ENCODE measurements at places on chromosomes 16 and 17.

- DNase-seq, result no peak
Measured at GRCh38 chr17:79043931-79044320, 20.0 kb downstream of the C1QTNF1 start.

GRCh38 chr16:89304181-89304851, 86.8 kb downstream of the ZNF778 start:
- no peak for DNase-seq

DNA sequence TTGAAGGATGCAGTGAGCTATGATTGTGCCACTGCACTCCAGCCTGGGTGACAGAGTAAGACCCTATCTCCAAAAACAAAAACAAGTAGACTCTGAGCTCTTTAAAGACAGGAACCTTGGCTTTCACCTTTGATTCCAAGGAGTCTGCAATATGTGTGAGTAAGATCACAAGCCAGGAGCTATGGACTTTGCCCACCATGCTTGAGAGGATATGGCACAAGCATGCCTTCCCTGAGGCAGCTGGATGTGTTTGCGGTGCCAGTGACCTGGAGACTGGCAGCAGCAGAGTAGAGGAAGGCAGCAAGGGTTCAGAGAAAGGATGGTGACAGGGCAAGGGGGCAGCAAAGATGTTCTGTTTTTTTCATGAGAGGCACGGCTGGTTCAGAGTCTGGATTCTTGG, 14.5 kb upstream of the PRKCA start:
- no peak for DNase-seq

DNA sequence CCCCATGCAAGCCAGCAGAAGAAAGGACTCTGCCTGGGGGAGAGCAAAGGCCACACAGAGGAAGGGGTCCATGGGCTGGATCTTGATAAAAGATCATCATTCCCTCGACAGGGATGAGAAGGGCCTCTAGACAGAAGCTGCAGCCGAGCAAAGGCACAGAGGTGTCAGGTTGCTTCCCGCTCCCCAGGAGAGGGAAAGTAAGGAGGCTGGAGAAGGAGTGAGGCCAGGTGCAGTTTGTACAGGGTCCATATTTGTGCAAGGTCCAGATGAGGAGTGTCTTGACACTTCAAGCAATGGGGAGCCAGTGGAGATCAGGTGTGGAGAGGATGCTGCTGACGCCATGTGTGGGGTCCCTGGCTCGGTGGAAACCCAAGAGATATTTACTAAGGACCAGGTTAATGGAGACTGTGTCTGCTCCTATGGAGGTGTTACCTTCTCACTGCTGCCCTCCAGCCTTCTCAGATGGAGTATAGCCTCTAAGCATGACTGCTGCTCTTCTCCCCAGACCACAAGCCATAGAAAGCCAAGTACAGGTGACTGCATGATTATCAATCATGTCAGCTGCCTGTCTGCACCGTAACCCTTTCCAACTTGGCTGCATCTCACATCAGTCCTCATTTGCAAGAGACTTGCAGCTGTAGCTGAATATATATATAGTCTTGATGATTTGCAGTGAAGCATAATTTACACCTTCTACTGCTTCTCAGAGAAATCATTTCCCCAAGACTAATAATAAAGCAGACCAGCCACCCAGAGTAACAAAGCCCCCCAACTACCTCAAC, 21.1 kb downstream of the GAS7 start:
- DNase-seq, result no peak

- no peak for DNase-seq
Measured at GRCh38 chr16:21590287-21590686, 9.1 kb upstream of the METTL9 start.

- no peak for DNase-seq
Measured at GRCh38 chr17:55424893-55425540, 3.4 kb upstream of the MMD start.

DNA sequence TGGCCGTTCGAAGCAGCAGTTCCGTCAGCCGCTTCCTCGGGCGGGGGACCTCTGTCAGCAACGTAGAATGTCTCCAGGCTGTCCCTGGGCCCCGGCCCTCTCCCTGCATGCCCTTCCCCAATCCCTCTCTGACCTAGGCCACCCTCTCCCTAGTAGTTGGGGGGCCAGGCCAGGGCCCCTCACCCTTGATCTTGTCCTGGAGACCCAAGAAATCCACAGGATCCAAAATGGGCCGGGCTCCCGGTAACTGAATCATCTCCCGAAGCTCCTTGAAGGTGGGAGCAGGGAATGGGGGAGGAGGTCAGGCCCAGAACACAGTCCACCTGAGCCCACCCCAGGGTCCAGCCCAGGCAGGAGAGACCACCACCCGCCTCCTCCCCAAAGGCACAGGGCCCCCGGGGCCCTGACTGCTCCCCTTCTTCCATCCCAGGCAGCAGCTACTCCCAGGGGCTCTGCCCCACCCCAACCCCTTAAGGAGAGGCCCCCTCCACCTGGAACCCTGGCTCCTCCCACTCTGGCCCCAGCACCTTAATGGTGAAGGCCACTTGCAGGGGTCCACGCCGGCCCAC, 4.7 kb upstream of the GRIN2C start:
- DNase-seq, result no peak

DNA sequence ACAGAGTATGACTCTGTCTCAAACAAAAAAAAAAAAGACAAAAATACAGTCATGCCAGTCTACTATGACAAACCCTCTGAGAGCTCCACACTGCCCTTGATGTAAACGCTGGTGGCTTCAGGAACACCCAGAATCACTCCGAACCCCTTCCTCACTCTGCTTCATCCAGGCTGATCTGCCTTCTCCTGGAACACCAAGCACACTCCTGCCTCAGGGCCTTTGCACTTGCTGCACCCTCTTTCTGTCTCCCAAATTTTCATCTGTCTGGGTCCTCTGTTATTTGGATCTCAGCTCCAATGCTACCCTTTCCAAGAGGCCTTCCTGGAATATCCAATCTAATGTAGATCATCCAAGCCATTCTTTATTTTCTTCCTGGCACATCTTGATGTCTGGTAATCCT, 7.9 kb upstream of the SLC39A11 start:
- no peak for DNase-seq

GRCh38 chr16:78460428-78460827, 361.0 kb downstream of the WWOX start:
- no peak for DNase-seq

DNA sequence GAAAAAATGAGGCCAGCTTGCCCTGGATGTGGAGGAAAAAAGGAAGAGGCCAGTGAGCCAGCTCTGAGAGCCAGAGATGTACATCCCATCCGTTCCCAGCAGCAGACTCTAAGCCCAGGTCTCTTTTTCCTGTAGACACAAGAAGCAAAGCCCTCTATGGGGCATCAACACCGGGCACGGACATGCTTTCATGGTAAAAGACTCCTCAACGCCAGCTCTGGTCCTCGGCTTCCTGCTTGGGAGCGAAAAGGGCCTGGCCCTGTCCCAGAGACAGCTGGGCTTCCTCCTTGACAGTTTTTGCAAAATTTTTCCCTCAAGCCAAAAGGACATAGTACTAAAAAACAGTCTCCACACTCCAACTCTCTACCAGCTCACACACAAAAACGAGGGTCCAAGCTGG, 27.1 kb downstream of the PELP1 start:
- no peak for DNase-seq

DNA sequence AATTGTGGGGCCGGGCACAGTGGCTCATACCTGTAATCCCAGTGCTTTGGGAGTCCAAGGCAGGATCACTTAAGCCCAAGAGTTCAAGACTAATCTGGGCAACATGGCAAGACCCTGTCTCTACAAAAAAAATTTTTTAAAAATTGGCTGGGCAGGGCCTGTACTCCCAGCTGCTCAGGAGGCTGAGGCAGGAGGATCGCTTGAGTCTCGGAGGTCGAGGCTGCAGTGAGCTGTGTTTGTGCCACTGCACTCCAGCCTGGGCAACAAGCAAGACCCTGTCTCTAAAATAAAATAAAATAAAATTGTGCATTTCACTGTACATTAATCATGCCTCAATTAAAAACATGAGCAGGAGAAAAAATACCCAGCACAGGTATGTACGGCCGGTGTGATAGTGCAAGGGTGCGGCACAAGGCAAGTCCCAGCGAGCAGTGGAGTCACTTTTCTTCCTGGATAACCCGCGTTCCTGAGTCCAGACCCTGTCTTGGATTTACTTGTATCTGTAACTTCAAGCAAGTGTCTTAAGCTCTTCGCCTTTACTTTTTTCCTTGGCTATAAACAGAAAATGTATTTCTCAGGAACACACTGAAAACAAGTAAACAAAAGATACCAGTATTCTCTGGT, 11.4 kb downstream of the ZDHHC7 start:
- no peak for DNase-seq

GRCh38 chr16:73064994-73065545, 17.1 kb upstream of the ZFHX3 start:
- no peak for DNase-seq

- no peak for DNase-seq
Measured at GRCh38 chr17:4632581-4632920, 8.9 kb downstream of the ALOX15 start.

- DNase-seq, result peak; percentile 90
Measured at GRCh38 chr17:42519546-42520491, 16.2 kb upstream of the NAGLU start.

- no peak for DNase-seq
Measured at GRCh38 chr16:83176802-83177201, 550.0 kb downstream of the CDH13 start.

- no peak for DNase-seq
Measured at GRCh38 chr16:11539641-11540050, 47.1 kb downstream of the LITAF start.

- DNase-seq, result no peak
Measured at GRCh38 chr16:14485121-14485551, 144.9 kb downstream of the PARN start.

- no peak for DNase-seq
Measured at GRCh38 chr17:82023447-82024241, 539 bp downstream of the LRRC45 start.

GRCh38 chr17:71329310-71330098, 791.3 kb upstream of the SOX9 start:
- DNase-seq, result no peak

DNA sequence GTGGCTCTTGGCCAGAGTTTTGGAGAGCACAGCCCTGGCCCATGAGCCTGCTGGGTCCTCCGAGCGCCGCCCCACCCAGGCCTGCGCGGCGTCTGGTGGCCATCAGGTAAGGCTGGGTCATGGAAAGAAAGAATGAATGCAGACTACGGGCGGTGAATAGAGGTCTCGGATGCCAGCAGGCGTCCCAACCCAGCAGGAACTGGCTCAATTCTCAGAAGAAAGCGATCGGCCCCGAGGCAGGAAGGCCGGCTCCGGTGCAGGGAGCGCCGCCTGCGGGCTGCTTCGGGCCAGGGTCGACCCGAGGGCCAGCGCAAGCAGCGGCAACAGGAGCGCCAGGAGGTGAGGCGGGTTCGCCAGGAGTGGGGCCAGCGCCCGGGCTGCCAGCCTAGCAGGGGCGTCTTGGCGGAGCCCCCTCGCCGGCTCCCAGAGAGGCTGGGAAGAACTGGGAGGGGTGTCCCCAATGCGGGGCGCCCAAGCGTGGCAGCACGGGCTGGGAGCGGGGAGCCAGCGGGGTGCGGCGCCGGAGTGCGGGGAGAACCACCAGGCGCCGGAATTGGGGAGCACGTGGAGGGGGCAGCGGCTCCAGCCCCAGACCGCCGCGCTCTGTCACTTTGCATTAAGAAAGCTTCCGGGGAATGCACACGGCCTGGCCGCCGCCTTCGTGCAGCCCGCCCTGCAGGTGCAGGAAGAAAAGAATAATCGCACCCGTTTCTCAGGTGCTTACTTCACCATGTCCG, 7.1 kb upstream of the TMC5 start:
- DNase-seq, result no peak

- no peak for DNase-seq
Measured at GRCh38 chr16:86783636-86784626, 205.6 kb downstream of the FOXL1 start.

- no peak for DNase-seq
Measured at GRCh38 chr17:38996660-38997337, 29.6 kb upstream of the FBXO47 start.

DNA sequence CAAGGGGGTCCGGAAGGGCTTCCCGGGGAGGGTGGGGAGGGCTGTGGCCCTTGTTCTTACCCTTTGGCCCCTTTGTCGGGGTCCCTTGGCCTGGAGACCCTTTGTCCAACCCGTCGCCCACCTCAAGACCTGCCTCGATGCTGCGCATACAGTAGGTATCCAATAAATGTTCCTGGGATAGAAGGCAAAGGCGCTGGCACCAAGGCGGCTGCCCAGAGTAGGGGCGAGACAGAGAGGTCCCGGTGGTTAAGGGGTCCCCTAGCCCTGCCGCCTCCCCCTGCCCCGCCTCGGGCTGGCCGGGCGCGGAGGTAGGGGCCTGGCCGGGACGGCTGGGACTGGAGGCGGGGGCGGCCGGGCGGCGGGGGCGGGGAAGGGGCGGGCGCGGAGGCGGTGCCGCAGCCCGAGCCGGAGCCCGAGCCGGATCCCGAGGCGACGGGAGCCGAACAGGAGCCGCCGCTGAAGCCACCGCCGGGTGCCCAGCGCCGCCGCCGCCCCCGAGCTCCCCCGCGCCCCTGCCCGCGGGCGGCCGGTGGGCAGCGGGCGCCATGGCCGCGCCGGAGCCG, at the start of gene NHERF2:
TSS of gene NHERF2 (plus strand) at position 442 of the 563 bp plus-strand sequence. CDS start at position 546, 104 bp downstream.
- no peak for DNase-seq

DNA sequence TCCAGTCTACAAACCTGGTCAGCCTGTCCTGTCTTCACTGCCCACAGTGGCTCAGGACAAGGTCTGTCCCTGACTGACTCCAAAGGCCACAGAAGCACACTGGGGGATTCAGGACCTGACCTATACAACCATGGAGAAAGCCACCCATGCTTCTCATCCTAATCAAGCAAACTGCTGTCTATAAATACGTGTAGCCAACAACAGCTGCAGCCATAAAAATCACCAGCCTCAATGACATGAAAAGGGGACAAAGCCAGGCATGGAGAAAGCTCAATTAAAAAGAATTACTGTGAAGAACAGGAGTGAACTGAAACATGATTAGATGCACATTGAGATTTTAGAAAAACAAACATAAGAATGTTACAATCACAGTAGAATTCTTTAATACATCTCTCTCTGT, 170.1 kb downstream of the CDK5R1 start:
- no peak for DNase-seq

DNA sequence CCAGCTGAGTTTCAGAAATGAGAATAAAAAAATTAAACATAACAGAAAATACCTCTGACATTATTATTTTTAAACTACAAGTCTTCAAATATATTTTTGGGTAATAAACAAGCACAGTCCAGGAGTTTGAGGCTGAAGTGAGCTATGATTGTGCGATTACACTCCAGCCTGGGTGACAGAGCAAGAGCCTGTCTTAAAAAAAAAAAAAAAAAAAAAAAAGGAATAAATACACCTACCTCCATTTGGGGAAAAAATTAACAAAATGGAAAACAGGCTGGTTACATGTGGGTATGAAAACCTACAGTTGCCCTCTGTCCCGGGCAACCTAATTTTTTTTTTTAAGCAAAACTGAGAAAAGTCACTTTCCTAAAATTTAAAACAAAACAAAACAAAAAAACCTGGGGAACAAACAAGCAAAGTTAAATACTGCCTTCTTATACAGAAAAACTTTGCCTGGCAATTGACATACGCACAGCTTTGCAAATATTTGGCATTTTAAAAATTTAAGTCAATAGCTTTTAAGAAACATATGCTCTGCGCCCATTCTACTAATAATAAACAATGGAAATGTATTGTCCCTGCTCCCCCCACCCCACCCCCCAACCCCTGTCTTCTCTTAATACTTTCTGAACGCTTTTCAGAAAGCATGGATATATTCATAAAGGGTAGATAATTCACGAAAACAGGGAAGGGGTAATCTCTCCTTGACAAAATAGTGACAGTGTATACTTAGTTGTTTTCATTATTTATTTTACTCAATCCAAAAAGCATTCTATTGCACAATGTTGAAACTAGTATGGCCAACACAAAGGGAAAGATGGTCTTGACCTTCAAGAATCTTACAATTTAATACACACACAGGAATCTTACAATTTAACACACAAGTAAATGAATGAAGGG, 81.3 kb downstream of the STH start:
- DNase-seq, result no peak

GRCh38 chr16:31464348-31464769, 5.1 kb downstream of the ARMC5 start:
- no peak for DNase-seq

Data from left forelimb (tissue), 1 donor.